ENCODE measurements at places on chromosomes 3 and 15.

DNA sequence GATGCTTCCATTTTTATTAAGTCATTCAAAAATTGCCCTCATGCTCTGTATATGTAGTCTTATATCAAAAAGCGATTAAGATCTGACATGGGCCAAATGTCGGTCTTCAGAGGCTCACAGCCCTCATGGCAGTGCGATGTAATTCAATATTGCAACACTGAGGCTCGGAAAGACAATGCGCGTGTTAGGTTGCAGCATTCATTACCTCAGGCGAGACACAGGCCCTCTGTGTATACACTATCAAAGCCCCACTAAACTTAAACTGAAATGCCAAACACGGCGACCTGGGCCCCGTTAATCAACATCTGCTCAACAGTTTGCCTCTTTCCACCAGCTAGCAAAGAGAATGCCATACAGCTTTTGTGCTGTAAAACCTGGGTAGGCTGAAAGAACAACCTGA lies 413.4 kb downstream of the ERC2 start:
- no peak for DNase-seq

GRCh38 chr3:190197346-190197763 lies 76.7 kb upstream of the P3H2 start:
- no peak for DNase-seq

GRCh38 chr15:26842391-26842790 lies 24.5 kb upstream of the GABRA5 start:
- DNase-seq = no peak

- no peak for DNase-seq
These were observed 520.3 kb downstream of the EDEM1 start for GRCh38 chr3:5707794-5708193.

- no peak for DNase-seq
These were observed 615.1 kb upstream of the KCNMB2 start for GRCh38 chr3:177921153-177921552.

DNA sequence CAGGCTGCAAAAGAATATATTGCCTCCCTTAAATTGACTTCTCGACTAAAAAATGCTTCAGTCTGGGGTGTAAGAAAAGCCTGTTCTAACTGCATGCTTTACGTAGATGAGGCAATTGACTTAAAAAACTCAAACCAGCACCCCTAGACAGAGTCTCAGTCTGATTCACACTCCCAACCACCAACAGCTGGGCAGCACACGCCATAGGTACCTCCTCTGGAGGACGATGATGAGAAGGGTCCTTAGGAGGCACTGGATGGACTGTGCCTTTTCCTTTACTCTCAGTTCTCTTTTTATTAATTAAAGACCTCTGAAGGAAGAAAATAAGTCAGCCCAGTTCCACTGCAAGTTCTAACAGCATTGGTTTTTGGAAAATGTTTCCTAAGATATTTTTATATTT lies 175.0 kb downstream of the PDZRN3 start:
- no peak for DNase-seq

DNA sequence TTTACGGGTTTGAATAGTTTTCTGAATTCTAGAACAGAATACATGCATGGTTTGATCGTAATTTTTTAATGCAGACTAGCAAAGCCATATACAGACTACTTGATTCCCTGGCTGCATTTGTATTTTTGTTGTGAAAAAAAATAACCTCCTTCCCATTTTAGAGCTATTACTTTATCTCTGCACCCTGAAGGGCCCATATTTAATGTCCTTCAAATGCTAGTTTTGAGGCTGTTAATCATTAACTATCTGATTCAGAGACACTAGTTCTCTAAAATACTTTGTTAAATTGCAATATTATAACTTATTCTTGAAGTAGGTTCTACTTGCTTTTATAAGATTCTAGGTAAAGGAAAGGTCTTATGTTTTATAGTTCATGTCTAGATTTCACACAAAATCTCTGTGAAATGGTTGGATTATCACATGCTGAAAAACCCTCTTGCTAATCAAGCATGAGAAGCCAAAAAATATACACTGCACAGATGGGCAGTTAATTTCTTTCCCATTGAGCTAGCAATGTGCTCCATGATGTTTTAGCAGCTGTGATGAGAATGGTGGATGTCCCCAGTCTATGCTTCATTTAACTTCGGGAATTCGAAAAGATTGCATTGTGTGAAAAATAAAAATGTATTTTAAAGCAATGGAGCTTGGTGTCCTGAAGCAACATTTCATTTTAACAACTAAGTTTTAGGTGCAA lies 634.0 kb upstream of the BCHE start:
- DNase-seq = no peak

GRCh38 chr3:179541596-179541995 lies 21.1 kb upstream of the ACTL6A start:
- no peak for DNase-seq

GRCh38 chr3:17775073-17775472 lies 32.6 kb upstream of the TBC1D5 start:
- DNase-seq = no peak

- no peak for DNase-seq
These were observed 111.7 kb downstream of the NUP210 start for GRCh38 chr3:13308380-13308801.

- DNase-seq = no peak
These were observed 3.4 kb downstream of the MINDY4B start for GRCh38 chr3:150901793-150902192.

GRCh38 chr3:100006570-100007271 lies 107.6 kb downstream of the FILIP1L start:
- no peak for DNase-seq

DNA sequence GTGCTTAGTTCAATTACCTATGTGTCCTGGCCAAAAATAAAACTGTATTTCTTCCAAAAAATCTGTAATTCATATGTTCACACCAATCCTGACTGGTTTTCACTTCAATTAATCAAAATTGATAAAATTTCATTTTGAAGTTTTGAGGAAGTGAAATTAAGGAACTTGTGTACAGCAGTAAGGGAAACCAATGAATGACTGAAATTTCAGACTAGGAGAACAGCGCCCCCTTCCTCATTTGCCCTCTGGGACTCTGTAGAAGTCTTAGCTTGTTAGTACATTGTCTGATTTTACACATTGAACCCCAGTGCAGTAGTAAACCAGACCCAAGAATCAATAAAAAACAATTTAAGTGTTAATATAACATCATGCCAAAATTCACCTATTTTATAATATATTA lies 495.3 kb upstream of the AGTR1 start:
- no peak for DNase-seq

- peak; percentile 24 for DNase-seq
These were observed 85.4 kb downstream of the XXYLT1 start for GRCh38 chr3:195185583-195185982.

DNA sequence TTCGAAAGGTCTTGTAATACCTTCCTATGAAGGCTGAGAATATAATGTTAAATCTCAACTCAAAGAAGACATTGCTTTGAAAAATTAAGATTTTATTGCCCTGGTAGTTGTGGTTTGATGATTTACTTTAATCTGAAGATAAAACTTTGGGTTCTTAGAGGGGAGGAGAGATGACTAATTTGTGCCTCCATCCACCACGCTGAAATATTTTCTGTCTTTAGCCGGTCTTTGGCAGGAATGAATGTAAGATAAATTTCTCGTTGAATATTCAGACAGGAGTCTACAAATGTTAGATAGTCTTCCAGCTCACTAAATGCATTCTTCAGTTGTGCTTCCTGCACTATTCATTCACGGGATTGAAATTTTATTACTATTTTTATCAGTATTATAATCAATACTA lies 844.3 kb upstream of the NR2F2 start:
- no peak for DNase-seq

DNA sequence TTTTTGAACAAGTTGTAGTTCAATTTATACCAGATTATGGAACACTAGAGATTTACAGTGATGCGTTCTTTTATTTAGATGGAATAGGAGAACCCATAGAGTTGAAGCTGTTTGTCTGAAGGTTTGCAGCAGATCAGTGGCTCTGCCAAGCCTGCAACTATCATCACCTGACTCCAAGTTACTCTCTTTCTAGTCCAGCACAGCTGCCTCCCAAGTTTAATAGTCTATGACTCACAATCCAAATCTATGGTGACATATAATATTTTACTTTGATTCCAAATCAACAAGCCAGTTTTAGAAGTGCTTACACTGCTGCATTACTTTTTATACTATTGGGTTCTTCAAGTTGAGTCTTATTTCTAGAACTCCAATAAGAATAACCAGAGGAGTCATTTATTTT lies 400.4 kb downstream of the LPP start:
- DNase-seq = no peak

- peak; percentile 45 for DNase-seq
These were observed 2.8 kb downstream of the DUSP7 start for GRCh38 chr3:52053307-52054304.

GRCh38 chr3:4234889-4235288 lies 68.3 kb upstream of the SETMAR start:
- no peak for DNase-seq

- DNase-seq = no peak
These were observed 140.5 kb downstream of the DNAJB8 start for GRCh38 chr3:128326051-128326823.

GRCh38 chr3:156649681-156650080 lies 24.7 kb upstream of the TIPARP start:
- no peak for DNase-seq

All from tibial artery (tissue), 4 donors.